AG08395 (cell line): ENCODE measurements at places on chromosomes 3 and 15.

GRCh38 chr3:1026395-1026794 is 66.4 kb upstream of the CNTN6 start:
- DNase-seq, result no peak

DNA sequence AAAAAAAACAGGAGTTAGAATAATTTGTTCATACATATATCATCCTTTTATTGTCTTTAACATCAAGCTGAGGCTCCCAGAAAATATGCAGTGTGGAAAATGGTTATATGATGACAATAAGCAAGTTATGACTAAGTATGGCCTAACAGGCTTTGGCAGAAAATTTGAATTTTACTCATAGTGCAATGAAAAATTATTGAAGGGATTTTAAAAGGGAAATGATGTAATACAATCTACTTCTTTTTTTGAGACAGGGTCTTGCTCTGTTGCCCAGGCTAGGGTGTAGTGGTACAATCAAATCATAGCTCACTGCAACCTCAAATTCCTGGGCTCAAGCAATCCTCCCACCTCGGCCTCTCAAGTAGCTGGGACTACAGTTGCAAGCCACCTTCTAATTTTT is 78.7 kb downstream of the FAIM start:
- DNase-seq, result peak; percentile 18

DNA sequence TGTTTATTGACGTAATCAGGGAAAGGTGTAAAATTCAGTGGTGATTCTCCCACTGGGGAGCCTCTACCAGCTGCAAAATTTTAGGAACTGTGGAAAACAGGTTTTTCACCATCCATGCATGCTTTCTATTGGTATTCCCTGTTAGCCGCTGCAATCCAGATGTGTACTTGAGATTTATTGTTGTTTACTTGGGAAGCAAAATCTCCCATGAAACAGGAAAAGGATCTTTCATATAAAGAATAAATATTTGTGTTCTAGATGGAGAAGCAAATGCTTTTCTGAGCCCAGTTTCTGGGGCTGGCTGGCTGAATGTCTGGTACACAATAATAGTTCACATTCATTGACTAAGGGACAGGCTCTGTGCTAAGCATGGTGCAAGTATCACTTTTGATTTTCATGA is 144.6 kb upstream of the RASGRP1 start:
- DNase-seq, result no peak

DNA sequence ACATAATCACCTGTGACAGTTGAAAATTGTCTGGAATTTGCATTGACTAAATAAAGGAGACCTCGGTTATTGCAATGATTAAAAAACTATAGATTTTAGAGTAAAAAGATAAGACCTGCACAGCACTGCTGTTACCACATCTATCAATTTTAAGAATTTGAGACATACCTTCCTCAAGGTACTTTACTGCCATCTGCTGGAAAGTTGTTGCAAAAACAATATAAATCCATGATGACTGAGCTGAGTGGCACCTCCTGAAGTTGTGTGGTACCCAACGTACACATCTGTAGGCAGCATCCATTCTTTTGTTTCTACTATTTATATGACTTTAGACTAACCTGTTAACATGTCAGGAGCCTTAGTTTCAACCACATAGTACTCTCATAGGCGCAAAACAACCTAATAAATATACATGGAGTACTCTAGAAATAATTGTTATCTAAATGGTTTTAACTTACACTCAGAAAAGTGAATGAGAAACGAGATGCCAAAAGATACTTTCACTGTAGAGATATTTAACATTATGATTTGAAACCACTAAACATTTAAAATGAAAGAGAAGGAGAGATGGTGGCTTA is 106.7 kb downstream of the GHSR start:
- DNase-seq, result peak; percentile 43

GRCh38 chr3:127560051-127560787 is 30.3 kb downstream of the TPRA1 start:
- DNase-seq, result no peak

GRCh38 chr15:63018639-63019038 is 23.9 kb upstream of the TPM1 start:
- DNase-seq, result peak; percentile 17

GRCh38 chr15:63135281-63135680 is 13.6 kb downstream of the LACTB start:
- DNase-seq, result no peak

DNA sequence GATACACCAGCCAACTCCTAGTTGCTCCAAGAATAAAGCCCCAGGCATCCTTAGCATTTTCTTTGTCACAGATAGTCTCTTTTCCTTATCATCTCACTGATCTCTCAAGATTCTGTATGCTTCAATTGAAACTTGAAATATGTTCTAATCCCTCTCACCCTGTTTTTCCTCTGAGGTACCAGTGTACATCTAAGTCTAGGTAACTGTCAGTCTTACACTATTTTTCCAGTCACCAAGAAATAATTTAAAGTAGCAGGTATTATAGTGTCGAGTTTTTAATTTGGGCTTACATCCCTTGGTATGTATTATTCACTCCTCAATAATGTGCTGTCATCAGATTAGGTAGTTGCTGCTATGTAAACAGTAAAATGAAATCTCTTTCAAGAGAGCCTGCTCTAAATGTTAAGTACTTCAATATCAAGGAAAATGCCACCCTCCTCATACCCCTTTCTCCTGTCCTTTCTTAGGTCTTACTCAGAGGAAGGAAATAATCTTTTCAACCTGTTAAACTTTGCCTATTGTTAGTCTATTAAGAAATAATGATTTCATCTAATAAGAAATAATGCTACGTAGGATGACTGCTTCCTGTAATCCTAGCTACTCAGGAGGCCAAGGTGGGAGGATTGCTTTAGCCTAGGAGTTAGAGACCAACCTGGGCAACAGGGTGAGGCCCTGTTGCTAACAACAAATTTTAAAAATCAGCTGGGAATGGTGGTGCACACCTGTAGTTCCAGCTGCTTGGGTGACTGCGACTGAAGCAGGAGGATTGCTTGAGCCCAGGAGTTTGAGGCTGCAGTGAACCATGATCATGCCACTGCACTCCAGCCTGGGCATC is 39.8 kb downstream of the TSC22D2 start:
- no peak for DNase-seq

- DNase-seq, result no peak
These were observed 35.0 kb downstream of the CIP2A start for GRCh38 chr3:108554229-108554628.

DNA sequence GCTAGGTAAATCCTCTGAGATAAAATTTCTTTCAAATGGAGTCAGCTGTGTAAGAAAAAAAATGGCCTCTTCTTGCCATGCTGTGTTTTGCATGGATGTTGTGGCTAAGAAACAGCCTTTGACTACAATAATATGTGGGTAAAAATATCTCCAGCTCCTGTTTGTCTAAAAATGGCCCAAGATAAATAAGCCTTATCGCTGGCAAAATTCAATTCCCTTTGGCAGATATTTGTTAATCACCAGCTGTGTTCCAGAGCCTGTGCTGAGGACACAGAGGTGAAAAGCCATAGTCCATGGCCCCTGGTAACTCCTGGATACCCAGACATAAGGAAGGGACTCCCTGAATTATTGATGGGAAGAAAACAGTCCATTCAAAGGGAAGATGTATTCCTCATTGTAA is 15.3 kb upstream of the RAMAC start:
- DNase-seq, result no peak

GRCh38 chr3:150577855-150578254 is 25.3 kb upstream of the SELENOT start:
- no peak for DNase-seq

- DNase-seq, result no peak
These were observed 7.3 kb downstream of the SSR3 start for GRCh38 chr3:156547637-156548036.

GRCh38 chr15:54772663-54773062 is 424.1 kb downstream of the RSL24D1 start:
- no peak for DNase-seq

GRCh38 chr3:197801891-197802778 is 11.1 kb downstream of the LRCH3 start:
- peak; percentile 30 for DNase-seq

DNA sequence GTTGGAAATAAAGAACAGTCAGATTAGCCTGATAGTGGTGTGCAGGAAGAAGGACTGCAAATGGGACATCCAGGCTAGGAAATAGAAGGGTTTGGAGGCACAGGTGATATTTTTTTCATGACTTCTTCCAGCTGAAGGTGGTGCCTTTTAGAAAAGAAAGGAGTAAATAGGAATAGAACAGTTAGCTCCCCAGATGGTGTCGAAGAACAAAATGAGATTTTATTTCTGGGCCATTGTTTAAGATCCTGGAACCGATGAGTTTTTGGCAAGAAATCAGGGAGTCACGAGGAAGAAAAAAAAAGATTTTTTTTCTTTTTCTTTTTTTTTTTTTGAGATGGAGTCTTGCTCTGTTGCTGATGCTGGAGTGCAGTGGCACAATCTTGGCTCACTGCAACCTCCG is 9.8 kb upstream of the NCK1 start:
- DNase-seq, result no peak

GRCh38 chr15:53209396-53210042 is 419.4 kb upstream of the ONECUT1 start:
- DNase-seq, result no peak
